Fibroblast of mammary gland (primary cell): ENCODE measurements at places on chromosomes 4 and X.

DNA sequence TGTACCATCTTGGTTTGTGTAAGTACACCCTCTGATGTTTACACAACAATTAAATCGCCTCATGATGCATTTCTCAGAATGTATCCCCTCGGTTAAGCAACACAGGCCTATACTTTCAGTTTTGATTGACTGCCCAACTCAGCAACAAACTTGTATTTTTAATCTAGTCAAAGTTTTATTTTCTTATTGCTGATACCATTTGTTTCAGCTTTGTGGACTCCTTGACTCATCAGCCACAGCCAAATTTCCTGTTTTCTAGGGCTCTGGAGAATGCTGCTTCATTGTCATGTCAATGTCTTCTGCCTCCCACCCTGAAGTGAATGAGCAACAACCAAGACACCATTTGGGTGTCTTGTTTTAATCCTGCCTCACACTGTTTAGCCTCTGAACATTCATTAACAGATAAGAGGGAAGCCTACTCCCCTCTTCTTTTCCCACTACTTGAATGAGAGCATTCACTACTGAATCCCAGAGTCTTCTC is 14.0 kb downstream of the BBS12 start:
- peak; percentile 48 for DNase-seq

DNA sequence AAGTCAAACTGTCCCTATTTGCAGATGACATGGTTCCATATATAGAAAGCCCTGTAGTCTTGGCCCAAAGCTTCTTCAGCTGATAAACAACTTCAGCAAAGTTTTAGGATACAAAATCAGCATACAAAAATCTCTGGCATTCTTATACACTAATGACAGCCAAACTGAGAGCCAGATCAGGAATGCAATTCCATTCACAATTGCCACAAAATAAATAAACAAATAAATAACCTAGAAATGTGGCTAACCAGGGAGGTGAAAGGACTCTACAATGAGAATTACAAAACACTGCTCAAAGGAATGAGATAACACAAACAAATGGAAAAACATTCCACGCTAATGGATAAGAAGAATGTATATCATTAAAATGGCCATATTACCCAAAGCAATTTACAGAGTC is 52.9 kb upstream of the CXCL8 start:
- no peak for DNase-seq

DNA sequence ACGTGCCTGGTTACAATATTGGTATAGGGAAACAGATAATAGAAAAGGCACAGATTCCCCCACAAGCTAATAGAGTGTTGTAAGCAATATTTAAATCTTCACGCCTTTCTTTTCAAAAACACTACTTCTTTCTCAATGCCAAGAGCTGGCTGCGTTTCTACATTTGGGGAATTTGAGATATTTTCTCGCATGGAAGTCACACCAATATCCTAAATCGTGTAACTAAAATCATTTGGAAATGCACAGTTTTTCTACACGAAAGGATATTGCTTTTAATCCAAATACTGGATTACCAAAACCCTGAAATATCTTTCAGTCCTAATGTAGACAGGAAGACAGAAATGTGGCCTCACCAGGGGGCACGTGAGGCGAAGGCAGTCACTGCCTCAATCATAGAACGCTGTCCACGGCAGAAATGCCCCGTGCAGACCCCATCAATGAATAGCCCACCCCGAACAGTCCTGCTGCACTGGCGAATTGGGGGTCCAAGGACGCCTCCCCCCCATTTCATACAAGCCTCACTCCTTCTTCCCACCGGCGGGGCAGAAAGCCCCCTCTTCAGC is 106.6 kb downstream of the NSUN7 start:
- no peak for DNase-seq

- DNase-seq = peak; percentile 60
These were observed 172.7 kb upstream of the GIMD1 start for GRCh38 chr4:106541253-106541652.

GRCh38 chr4:168878623-168879022 is 131.4 kb downstream of the CBR4 start:
- DNase-seq = no peak

DNA sequence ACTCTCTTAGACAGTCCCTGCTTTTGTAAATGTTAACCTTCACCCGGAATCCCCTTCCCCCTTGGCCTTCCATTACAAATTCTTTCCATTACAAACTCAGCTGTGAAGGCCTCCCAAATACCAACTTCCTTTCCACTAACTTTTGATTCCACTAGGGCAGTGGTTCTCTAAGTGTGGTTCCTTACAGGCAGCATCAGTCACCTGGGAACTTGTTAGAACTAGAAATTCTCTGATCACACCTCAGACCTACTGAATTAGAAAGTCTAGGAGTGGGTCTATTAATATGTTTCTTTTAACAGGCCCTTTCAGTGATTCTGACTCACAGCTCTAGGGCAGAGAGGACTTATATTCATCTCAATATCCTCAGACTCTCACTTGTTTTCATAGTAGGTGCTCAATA is 19.0 kb upstream of the MRPL1 start:
- no peak for DNase-seq

GRCh38 chr4:110049951-110050925 is 137.6 kb downstream of the EGF start:
- peak; percentile 57 for DNase-seq

GRCh38 chr4:101141230-101141629 is 206.1 kb downstream of the PPP3CA start:
- no peak for DNase-seq

DNA sequence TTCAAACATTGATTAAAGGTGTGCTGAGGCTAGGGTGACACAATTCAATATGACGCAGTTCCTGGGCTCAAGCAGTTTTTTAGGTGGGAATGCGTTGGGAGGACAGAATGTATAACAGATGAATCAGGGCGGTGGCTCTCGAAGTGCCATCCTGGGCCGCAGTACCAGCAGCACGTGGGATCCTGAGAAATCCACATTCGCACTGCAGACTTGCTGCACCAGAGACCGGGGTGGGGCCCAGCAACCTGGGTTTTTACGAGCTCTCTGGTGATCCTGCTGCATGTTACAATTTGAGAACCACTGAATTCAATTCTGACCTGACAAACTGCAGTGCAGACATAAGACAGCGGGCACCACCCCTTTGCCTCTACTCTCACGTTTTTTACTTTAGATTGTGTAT is 30.4 kb downstream of the FAM149A start:
- DNase-seq = no peak

DNA sequence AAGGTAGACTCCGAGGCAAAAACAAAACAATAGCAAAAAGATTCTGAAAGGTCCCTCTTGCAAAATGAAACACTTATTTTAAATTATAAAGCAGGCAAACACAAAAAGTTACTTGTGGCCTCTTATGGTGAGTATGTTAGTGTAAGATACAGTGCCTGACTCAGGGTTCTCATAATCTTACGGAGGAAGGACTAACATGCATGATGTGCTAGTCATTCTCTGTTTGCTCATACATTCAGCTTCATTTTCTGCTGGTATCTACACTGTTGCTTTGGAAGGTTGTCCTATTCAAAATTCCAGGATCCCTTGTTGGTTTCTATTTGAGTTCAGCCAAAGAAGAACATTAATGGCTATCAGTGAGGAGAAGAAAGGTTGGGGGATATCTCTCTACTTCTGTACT is 249.1 kb upstream of the FAM47A start:
- peak; percentile 31 for DNase-seq

GRCh38 chr4:169295822-169296221 is 25.1 kb upstream of the SH3RF1 start:
- DNase-seq = no peak

DNA sequence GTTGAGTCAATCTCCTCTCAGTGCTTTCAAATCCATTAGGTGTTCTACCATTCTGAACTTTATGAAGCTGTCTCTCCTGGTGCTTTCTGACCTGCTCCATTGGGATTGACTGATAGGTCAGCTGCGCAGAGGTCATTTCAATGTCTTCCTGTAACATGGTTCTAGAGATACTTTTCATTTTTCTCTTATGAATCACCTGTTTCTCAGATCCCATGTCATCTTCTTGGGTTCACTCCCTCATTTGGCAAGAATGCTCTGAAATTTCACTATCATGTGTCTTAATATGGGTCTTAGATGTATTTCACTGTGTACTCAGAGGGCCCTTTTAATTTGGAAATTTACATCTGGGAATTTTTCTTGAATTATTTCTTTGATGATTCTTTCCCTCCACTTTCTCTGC is 13.8 kb upstream of the PGM2 start:
- DNase-seq = peak; percentile 60

DNA sequence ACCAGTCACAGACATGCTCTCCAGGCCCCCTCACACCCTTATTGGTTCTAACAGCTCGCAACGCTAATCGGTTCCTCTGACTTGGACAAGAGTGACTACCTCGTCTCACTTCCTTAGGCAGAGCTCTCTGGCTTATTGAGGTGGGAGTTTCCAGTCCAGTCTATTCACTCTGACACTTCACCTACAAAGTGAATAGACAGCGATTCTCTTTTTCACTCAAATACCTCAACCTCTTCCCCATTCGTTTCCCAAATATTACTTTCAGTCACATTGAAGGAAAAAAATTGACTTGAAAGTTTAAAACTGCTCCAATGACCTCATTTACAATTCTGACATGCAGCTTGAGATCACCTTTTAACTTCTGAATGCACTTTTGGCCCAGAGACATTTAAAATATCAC is 17.7 kb downstream of the HELT start:
- DNase-seq = no peak

DNA sequence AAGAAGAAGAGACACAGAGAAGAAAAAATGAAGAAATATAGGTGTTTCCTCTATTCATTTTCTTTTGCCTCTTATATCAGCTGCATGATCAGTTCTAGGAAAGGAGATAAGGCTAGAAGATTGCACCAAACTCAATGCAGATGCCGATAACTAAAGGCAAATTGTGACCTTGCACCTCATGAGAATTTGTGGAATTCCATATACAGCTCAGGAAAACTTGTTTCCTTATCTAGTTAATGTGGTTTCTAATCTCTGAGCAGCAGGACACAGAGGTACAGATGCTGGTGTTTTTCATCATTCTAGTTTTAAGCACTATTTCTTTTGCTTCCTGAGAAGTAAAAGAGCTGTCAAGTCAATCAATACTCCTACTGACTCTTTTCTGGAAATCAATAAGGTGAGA is 104.6 kb upstream of the NWD2 start:
- no peak for DNase-seq

DNA sequence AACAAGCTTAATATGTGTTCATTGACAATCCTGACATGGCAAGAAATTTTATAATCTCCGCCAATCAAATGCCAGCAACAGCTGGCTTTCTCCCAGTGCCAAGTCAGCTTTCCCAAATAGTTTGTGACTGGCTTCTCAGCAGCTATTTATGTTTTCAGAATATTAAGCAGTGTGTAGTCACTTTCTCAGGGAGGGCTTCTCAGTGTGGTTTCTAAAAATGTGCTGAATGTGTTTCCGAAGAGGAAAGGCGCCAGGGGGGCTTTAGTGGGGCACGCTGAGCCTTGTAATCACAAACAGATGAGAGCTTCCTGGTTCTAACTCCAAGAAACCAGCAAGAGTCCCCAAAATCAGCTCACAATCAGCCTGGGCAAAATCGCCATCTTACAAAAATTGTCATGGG is 258.7 kb upstream of the CPEB2 start:
- no peak for DNase-seq

DNA sequence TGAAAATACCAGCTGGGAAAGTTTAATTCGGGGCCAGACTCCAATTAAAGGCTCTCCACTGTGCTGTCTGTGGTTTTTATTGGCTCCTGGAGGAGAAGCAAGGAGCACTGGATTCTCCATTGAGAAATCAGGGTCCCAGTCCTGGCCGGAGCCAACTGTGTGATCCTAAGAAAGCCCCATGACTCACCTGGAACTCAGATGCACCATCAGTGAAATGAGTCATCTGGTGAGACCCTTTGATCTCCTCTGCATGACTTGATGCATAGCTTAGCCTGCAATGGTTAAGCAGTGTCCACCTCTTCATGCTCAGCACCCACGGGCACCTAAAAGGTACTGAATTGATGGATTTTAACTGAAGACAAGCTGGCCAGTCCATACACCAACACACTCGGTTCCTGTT is 119.2 kb upstream of the VCX3B start:
- peak; percentile 32 for DNase-seq

DNA sequence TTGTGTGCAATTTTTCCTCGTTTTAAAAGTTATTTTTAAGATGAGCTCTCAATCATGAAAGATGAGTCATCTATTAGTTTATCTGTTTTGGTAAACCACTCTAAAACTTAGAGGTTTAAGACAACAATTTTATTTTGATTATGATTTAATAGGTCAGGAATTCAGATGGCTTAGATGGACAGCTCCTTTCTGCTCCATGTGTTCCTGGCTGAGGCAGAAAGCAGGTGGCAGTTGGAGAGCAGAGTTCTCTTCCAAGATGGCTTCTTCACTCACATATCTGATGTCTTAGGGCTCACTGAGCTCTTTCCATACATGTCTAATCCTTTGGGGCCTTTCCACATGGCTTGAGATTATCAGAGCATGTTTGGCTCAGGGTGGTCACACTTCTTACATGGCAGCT is 48.3 kb upstream of the GRPR start:
- no peak for DNase-seq

DNA sequence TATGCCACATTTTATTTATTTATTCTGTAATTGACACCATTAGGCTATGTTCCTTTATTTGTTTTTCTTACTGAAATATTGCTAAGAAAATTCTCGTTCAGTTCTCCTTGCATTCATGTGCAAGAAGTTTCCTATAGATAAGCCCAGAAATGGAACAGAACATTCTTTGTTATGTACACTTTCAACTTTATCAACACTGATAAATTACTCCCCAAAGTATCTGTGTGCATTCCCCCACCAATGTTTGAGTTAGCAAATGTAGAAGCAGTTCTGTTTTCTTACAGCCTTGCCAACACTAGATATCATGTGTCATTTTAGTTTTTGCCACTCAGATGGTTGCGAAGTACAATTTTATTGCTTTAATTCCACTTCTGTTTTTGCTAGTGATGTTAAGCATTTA is 166.4 kb upstream of the NPY2R start:
- DNase-seq = no peak

- DNase-seq = peak; percentile 51
These were observed 114.5 kb upstream of the PCDH7 start for GRCh38 chr4:30605616-30606190.

GRCh38 chr4:25913056-25913850 is 767 bp upstream of the SMIM20 start:
- peak; percentile 41 for DNase-seq

DNA sequence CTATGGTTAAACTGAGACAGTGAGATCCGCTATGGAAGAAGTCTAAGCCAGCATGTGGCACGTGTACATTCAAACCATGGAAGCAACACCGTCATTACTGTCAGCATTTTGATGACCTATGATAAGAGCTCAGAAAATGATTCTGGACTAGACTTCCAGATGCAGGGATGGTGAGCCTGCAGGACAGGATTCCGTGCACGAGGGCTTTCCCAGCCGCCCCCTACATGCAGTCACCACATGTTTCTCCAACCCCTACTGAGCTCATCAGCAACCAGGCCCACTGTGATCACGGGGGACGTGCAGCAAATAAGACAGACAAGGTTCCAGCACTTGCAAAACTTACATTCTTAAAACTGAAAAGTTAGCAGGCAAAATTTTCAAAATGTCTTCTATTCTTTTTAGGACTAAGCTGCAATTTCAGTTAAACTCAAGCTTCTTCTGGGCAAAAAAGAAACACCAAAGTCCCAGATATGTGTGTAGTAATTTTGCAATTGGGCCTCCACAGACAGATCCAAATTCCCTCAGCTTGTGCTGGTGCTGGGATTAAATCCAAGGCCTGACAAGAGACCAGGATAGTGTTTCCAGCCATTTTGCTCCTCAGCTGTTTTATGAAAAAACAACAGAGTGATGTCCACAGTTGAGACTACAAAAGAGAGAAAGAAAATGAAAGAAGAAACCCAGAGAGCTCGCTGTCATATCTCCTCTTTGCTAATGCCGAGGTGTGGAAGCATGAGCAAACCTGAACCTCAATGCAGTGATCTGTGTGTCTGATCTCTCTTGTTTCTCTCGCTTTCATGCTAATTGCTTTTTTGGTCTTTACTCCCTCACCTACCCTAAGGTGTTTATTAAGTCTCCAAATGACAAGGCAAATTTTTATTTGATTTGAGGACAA is 118.2 kb downstream of the AFAP1 start:
- peak; percentile 67 for DNase-seq
